ENCODE measurements at places on chromosomes 3 and 15. TPM values are rescaled to one million over a fixed set of nuclear protein-coding genes. Genes with fewer than 3 reads are reported as not detected.

The TMEM89 gene
- total RNA-seq: not detected

The TRAT1 gene
- total RNA-seq: under 0.01 TPM

The GOLGA8T gene
- not detected for total RNA-seq

DNA sequence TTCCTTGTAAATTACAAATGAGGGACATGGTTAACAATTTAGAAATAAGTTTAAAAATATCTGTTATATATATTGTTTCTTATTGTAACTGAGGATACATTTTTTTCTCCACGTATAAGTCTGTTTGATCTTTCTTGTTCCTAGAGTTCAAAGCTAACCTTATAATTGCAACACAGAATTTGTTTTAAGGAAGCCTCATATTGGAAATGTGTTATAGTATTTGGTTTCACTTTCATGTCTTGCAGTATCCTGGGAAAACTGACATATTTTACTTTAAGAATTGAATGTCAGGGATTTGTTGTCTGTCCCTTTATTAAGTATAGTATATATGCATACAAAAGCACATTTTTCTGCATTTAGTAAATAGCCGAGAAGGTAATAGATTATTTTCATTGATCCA is 23.5 kb upstream of the NIT2 start:
- DNase-seq: no peak

DNA sequence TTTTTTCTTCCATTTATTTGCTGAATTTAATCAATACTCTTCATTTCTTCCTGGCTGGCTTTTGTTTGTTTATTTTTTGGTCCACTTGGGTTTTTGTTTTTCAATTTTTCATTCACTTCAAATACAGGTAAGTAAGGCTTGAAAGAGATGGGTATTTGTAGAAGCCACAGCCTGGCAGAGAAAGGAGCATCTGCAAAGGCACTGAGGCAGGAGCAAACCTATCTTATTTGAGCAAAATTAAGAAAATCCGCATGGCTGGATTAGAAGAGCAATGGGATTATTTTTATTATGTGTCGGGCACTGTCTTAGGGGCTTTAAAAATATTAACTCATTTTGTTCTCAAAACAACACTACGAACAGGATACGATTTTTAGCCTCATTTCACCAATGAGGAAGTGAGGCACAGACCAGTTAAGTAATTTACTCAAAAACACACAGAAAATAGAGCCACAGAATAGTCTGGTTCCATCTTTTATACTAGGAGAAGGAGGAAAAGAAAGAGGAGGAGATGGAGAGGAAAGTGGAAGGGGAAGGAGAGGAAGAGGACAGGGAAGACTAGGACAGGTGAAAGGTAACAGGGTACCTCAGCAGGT is 35.1 kb upstream of the CCDC80 start:
- DNase-seq: no peak

DNA sequence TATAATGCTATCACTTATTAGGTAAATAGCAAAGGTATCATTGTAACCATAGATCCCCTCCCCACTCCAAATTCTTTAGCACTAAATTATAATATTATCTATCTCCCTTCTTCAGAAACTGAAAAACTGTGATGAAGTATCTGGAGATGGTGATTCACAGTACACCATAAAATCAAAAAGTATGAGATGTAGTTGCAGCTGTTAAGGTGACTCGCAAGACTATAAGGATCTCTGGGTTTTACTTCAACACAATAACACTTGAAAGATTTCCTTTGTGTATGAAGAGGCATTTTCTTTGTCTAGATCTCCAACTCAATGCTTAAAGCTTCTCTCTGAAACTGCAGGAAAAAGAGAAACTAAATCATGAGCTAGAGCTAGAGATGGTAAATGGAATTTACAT is 46.9 kb downstream of the IFT57 start:
- DNase-seq: no peak

DNA sequence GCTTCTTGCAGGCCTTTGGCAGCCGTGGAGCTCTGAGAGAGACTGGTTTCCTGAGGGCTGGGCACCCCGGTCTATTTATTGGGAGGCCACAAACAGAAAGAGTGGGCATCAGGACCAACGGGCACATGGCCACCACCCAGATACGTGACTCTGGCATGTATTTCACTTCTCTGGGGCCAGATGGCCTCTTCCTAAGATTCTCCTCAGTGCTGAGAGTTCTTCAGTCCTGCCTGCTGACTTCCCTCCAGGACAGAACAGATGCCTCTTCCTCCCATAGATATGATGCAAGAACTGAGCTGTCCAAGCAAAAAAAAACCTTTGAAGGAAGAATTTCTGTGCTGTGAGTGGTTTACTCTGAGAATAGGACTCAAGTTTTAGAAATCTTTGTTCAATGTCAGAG is 107.7 kb downstream of the IGF2BP2 start:
- DNase-seq: no peak
